MG63 (cell line): ENCODE measurements at places on chromosomes 7 and 10.

DNA sequence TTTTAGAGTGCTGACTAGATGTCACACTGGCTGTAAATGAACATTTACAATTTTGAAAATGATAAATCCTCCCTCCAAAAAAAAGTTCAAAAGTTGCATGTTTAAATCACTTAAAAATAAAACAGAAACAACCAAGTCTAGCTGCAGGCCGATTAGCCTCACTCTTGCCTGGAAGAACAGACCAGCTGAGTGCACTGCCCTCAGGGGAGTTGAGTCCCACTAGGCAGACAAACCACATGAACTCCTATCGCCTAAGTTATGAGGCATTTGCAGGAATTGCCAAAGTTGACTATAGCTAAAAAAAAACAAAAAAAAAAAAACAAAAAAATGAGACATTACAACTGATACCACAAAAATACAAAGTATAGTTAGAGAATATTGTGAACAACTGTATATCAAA, 510.0 kb downstream of the ANKRD7 start:
- no peak for DNase-seq

- no peak for DNase-seq
Observed at GRCh38 chr7:2202901-2203765, 29.6 kb downstream of the MAD1L1 start.

DNA sequence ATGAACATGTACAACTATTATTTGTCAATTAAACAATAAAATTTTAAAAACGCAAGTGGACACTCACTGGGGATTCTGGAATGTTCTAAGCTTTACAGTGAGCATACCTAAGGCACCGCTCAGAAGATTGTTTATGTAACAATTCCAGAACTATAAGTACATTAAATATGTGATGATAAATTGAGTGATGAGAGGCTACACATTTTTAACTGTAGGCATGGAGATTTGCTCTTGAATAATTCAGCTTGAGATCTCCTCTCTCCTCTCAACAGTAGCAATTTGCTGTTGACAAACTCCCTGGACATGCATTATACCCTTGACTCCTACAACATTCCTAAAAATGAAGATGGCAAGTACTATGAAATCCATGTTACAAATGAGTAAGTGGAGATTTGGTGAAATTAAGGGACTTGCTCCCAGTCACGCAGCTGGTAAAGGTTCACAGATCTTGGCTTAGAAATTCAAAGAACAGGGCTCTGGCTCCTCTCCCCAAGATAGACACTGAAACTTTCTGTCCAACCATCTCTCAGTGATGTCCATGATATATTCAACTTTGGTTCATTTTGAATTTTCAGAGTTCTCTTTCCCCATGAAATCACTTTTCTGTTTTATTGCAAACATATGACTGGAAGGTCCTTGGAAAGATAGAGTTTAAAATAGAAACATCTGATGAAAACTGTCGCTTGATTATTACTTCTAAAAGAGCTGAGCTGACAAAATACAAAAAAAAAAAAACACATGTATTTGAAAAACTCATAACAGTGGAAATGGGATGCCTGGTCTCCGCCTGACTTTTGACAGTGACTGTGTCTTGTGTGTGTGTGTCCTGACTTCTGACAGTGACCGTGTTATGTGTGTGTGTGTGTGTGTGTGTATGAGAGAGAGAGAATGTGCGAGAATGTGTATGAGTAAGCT, 488.3 kb downstream of the TNS3 start:
- no peak for DNase-seq

GRCh38 chr7:80593869-80594586, 44.4 kb upstream of the CD36 start:
- no peak for DNase-seq

DNA sequence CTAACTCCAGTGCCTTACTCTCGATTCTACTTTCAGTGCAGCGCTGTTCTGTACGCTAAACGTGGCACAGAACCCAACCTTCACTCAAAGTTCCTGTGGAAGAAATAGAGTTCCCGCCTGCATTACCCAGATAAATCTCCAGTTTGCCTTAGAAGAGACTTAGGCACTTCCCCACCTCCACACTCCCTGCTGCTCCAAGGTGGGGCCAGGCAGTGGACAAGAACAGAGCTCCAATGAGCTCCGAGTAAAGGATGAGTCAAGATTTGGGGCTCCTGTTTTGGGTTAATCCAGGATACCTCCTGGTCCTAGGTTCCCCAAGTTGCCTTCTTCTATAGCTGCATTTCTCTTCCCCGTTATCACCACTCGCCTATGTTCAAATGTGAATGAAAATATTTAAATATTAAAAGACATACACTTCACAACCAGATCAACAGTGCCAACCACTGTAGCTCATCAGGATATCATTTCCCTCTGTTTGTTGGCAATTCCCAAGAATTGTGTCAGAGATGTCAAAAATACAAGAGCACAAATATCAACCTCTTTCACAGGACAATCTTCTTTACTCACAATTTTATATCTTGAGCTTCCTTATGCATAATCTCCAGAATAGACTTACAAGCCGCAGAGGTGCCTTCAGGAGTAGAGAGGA, 48.0 kb downstream of the MALSU1 start:
- peak; percentile 31 for DNase-seq

GRCh38 chr7:66729274-66729673, 11.3 kb upstream of the RABGEF1 start:
- DNase-seq: no peak

- DNase-seq: no peak
Observed at GRCh38 chr7:139078399-139078798, 31.1 kb downstream of the ZC3HAV1 start.

DNA sequence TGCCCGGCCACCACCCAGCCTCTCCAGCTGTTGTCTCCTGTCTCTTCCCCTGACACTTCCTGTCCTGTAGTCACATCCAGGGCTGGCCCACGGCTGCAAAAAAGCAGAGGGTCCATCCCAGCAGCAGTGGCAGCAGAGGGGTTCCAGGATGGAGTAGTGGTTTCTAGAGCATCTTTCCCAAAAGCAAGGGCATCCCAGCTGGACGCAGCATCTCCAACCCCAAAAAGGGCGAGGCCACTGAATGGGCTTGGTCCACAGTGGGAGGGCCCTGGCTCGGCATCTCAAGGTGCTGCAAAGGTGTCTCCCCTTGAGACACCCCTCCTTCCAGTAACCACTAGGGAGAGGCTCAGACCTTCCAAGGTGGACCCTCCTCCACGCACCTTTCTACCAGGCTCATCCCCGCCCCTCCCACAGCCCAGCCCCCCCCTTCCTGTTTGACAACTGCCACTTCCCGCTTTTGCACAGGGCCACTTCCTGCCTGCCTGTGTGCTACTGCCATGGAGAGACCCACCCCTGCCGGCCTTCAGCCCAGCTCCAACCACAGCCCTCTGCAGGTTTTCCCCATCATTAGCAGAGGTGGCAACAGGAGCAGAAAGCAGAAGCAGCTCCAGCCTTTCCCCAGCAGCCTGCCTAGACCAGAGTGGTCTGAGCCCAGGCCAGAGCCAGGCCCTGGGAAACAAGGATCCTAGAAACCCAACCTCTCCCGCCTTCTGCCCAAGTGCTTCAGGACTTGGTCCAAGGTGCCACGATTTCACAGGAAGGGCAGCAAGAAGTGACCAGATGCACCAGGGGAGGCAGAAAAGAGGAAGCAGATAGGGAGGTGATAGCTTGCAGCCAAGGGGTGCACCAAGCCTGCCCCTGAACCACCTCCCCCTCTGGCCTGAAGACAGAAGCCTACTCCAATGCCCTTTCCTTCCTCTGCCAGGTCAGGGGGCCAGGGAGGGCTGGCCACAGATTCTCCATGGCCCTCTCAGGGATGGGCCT, 8.6 kb downstream of the CAMK2G start:
- no peak for DNase-seq

DNA sequence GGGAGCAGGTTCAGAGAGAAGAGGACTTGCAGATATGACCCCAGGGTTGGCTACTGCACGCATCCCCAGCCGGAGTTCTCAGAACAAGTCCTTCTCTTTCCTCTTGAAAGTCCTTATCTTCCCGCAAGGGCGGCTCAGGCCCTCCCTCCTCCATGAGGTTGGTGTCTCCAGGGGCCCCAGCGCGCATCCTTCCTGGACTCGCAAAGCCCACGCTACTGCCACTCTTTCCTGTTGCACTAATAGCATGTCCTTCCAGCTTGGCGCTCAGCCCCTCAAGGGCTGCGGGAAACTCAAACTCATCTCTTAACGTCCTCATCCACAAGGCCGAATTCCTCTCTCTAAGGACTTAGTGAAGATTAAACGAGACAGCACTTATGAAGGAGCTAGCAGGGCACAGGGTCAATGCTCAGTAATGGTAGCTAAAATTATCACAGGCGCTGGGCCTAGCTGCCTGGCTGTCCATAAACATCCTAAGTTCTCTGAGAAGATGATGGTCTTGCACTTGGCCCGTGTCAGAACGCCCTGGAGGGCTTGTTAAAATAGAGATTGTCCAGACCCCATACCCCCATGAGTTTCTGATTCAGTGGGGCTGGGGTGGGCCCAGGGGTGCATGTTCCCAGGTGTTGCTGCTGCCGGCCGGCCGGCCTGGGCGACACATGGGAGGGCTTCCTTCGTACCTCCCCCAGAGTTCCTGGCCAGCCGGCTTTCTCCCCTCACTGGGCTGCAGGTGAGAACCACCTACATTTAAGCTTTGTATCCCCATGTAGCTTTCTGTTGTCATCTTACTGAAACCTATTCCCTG, 261.4 kb downstream of the COBL start:
- DNase-seq: no peak

- no peak for DNase-seq
Observed at GRCh38 chr10:12588091-12588860, 238.9 kb downstream of the CAMK1D start.

DNA sequence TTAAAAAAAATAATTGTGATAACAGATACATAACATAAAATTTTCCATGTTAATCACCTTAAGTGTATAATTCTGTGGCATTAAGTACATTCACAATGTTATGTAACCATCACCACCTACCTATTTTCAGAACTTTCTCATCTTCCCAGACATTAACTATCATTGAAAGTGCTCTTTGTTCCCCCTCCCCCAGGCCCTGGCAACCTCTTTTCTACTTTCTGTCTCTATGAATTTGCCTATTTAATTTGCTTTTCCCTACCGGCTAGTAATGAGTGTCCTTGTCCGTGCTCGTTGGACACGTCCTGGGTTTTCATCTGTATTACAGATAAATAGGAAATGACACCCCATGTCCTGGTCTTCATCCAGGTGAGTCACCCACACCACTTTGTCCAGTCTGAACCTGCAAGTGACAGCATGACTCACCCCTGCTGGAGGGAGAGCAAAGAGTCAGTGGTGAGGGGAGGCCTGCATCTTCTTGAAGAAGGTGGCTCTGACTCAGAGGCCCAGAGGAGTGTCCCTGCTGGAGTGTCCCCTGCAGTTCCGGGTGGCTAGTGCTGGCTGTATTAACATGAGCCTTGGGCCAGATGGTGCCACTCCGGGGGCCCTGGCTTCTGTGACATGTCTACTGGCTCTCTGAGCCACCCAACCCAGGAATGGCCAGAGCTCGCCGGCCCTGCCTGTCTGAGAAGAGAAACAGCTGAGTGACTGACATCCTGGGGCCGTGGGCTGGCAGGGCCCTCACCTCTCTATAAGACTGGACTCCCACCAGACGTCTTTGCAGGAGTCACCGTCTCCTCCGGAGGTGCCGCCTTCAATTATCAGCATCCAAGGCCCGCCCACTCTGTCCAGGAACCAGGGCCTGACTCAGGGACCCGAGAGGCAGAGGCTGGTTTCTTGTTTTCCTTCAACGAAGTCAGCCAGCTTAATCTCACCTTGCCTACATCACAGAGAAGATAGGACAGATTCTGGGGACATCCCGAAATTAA, 503.2 kb upstream of the MKI67 start:
- peak; percentile 86 for DNase-seq

GRCh38 chr7:117036836-117037235, 83.5 kb downstream of the ST7 start:
- DNase-seq: no peak

GRCh38 chr10:43265799-43266721, 805 bp downstream of the RASGEF1A start:
- no peak for DNase-seq

DNA sequence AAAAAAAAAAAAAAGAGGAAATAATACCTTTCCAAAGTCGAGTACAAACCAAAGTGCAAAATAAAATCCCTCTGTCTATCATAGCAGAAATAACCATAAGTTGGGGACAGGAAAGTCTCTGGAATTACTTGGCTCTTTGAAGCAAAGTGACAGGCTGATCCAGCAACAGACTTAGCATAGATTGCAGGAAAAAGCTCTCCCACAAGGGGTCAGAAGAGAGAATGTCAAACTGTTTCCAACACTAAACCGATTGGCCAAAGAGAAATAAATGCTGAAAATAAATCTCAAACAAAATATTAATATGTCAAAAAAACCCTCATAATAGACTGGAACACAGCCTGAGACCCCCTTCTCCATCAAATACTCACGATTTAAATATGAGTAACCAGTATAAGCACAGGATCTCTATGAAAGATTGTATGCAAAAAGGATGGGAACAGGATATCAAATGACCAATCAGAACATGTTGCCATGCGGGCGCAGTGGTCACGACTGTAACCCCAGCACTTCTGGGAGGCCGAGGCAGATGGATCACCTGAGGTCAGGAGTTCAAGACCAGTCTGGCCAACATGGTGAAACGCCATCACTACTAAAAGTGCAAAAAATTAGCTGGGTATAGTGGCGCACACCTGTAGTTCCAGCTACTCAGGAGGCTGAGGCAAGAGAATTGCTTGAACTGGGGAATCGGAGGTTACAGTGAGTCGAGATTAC, 1000.7 kb upstream of the LRRN3 start:
- DNase-seq: no peak

DNA sequence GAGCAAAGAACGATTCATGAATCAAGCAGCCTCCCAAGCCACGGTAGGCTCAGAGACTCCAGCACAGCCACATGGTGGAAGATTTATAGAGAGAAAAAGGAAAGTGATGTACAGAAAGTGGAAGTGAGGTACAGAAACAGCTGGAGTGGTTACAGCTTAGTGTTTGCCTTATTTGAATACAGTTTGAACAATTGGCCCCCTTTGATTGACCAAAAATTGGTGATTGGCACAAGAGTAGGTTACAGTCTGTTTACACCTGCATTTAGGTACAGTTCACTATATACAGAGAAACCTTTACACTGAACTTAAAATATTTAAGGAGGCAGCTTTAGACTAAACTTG, 136.4 kb upstream of the ASAH2 start:
- no peak for DNase-seq

- DNase-seq: no peak
Observed at GRCh38 chr10:113565364-113565763, 12.5 kb downstream of the HABP2 start.
